ENCODE measurements at places on chromosomes 16 and 17.
A peak's percentile ranks its signal among the peaks of the same experiment; 100 is the strongest.

DNA sequence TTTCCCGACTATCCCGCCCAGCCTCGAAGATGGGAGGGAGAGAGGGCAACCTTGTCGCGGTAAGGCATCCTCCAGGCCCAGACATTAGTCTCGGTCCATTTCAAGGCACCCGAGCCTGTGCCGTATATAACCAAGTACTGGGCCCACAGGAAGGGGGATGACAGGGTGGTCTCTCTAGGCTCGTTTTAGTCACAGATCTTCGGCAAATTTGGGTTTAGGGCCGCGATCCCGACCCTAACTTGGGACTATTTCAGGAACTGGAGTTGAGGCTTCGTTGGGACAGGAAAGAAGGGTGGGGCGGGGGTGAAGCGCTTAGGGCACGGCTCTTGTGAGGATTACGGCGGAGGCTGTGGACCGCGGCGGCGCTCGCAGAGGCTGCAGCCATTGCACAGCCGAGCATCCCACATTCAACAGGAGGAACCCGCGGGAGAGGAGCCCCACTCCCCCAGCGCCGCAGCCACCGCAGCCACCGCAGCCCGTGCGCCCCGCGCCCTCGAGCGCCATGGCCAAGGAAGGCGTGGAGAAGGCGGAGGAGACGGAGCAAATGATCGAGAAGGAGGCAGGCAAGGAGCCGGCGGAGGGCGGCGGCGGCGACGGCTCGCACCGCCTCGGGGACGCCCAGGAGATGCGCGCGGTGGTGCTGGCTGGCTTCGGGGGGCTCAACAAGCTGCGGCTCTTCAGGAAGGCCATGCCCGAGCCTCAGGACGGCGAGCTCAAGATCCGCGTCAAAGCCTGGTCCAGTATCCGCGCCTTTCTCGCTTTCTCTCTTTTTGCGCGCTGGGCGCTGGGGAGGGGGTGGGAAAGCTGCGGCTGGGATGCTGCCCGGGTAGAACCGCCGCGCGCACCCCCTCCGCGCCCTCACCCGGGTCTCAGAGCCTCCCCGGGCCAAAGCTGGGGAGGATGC, at the start of gene VAT1L:
Gene VAT1L, plus strand, starts transcription at position 384 of the 904 bp plus-strand sequence. Its CDS starts 119 bp downstream, at position 503.
- DNase-seq = peak; percentile 4

- DNase-seq = no peak
Observed at GRCh38 chr17:82613283-82614094, 34.8 kb downstream of the WDR45B start.

DNA sequence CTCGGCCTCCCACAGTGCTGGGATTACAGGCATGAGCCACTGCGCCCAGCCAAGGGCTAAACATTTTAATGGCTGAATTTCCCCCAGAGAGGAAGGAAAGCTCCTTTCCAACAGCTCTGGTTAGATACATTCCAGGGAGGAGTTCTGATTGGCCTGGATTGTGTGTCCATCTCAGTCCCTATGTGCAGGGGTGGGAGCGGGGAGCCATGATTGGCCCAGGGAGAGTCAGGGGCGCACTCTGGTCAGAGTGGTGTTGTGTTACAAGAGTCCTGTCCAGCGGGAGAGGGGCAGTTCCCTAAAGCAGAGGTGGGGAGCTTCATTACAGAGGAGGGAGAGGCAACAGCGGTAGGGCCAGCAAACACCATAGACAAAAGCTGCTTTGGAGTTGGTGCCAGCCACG, 75.0 kb downstream of the RAP1GAP2 start:
- DNase-seq = no peak

DNA sequence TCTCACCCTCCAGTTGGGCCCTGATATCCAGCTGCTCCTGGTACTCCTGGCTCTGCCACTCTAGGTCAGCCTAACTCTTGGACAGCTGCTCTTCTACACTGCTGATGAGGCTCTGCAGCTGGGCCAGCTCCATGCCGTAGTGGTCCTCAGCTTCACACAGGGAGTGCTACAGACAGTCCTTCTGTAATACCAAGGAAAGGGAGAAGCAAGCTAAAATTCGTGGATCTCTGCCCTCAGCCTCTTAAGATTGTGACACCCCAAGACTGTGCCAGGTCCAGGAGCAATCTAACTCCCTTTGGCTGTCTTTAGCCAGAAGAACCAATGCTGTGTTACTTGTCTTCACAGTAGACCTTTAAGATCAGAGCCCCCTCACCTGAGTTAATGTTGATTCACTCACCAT, 7.7 kb upstream of the KRT38 start:
- DNase-seq = no peak

DNA sequence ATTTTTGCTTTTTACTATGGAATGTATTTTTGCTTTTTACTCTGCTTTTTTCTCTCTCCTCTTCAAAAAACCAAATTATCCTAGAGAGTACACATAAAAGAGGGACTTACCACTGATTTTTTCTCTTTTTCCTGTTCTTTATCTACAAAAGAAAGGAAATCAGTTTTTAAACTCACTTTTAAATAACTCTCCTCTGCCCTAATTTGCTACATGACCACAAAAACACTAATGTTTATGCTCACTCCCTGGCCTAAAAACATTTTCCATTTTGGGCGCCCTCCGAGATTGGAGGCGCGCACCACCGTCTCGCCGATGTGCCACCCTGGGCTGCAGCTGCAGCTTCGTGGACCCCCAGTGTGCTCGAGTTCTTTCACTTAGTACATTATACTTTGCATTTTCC, 1.1 kb downstream of the TK2 start:
- no peak for DNase-seq

GRCh38 chr17:2828397-2829038, 32.3 kb downstream of the RAP1GAP2 start:
- DNase-seq = peak; percentile 85

- no peak for DNase-seq
Observed at GRCh38 chr17:17523001-17523730, 27.0 kb upstream of the RASD1 start.

GRCh38 chr17:17127156-17127555, 79.0 kb downstream of the PLD6 start:
- no peak for DNase-seq

DNA sequence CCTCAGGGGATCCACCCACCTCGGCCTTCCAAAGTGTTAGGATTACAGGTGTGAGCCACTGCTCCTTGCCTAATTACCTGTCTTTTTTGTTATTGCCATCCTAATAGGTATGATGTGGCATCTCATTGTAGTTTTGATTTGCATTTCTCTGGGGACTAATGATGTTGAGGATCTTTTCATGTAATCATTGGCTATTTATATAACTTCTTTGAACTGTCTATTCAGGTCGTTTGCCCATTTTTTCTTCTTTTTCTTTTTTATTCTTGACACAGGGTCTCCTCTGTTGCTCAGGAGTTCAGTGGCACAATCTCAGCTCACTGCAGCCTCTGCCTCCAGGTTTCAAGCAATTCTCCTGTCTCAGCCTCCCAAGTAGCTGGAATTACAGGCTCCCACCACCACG, 1.3 kb upstream of the TGFB1I1 start:
- DNase-seq = no peak

DNA sequence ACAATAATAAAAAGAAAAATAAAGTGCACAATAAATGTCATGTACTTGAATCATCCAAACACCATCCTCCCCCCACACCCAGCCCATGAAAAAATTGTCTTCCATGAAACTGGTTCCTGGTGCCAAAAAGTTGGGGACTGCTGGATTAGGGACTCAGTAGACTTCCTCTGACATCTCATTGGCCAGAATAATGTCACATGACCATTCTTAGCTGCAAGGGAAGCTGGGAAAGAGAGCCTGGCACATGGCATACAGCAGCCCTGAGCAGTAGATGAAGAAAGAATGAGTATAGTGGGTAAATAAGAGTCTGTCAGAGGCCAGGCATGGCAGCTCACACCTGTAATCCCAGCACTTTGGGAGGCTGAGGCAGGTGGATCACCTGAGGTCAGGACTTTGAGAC, 12.5 kb downstream of the ITPRIPL2 start:
- DNase-seq = no peak

DNA sequence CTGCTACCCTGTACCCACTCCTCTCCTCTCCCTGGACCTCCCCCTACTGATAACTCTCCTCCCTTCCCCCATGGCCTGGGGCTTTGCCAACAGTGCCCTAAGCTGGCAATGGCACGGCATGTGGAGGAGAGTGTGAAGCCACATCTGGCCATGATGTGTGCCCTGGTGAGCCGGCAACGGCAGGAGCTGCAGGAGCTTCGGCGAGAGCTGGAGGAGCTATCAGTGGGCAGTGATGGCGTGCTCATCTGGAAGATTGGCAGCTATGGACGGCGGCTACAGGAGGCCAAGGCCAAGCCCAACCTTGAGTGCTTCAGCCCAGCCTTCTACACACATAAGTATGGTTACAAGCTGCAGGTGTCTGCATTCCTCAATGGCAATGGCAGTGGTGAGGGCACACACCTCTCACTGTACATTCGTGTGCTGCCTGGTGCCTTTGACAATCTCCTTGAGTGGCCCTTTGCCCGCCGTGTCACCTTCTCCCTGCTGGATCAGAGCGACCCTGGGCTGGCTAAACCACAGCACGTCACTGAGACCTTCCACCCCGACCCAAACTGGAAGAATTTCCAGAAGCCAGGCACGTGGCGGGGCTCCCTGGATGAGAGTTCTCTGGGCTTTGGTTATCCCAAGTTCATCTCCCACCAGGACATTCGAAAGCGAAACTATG, 5.2 kb downstream of the TRAF4 start:
- no peak for DNase-seq

GRCh38 chr16:12294471-12294870, 317.9 kb downstream of the SNX29 start:
- DNase-seq = no peak

- DNase-seq = no peak
Observed at GRCh38 chr17:10022416-10022815, 117.3 kb upstream of the RCVRN start.

DNA sequence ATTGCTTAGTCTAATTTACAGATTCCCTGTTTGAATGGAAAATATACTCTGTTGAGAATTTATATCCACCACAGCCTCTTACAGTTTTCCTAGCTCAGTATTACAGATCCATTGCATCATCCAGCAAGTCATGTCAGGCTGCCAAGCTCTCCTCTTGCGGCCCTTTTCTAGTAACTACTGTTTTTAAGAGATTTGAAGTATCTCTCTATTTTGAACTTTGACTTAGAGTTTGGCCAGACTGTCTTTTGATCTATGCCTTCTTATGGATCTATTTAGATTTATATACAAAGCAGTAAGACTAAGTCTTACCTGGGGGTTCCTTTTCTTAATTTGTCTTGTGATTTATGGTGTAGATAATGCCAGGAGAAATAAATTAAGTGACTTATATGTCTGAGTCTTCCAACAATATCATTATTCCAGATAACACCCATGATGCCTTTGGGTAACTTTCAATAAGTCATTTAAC, 53.1 kb upstream of the ABCC11 start:
- DNase-seq = no peak

DNA sequence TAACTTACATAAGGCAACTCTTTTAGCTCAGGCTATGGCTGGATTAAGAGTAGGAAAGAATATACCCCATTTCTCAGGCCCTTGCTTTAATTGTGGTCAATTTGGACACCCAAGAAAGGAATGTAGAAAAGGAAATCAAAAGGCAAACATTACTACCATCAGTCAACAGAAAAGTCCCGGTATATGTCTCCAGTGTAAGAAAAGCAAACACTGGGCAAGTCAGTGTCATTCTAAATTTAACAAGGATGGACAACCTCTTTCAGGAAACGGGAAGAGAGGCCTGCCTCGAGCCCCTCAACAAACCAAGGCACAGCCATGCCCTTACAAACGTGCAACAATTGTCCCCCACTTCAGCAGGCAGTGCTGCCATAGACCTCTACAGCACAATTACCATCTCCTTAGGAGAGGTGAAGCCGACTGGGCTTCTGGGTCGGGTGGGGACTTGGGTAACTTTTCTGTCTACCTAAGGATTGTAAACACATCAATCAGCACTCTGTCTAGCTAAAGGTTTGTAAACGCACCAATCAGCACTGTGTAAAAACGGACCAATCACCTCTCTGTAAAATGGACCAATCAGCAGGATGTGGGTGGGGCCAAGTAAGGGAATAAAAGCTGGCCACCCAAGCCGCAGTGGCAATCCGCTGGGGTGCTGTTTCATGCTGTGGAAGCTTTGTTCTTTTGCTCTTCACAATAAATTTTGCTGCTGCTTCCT, 12.4 kb downstream of the MRPL58 start:
- DNase-seq = peak; percentile 30

DNA sequence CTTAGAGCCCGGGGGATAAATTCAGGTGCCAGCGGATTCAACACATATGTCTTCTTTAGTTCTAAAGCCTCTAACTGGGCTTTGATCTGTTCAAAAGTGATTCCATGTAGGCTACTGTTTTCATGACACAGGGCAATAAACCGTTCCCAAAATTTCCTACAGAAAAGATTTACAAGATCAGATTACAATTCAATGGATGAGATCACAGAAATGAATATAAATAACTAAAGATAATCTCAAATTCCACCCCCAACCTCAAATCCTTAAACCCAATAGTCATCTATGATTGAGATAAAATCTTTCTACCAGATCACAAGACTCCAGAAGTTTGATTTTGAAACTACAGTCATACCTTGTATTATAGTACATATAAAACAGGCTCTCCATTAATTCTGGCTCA, 84.3 kb downstream of the CACNG1 start:
- no peak for DNase-seq

DNA sequence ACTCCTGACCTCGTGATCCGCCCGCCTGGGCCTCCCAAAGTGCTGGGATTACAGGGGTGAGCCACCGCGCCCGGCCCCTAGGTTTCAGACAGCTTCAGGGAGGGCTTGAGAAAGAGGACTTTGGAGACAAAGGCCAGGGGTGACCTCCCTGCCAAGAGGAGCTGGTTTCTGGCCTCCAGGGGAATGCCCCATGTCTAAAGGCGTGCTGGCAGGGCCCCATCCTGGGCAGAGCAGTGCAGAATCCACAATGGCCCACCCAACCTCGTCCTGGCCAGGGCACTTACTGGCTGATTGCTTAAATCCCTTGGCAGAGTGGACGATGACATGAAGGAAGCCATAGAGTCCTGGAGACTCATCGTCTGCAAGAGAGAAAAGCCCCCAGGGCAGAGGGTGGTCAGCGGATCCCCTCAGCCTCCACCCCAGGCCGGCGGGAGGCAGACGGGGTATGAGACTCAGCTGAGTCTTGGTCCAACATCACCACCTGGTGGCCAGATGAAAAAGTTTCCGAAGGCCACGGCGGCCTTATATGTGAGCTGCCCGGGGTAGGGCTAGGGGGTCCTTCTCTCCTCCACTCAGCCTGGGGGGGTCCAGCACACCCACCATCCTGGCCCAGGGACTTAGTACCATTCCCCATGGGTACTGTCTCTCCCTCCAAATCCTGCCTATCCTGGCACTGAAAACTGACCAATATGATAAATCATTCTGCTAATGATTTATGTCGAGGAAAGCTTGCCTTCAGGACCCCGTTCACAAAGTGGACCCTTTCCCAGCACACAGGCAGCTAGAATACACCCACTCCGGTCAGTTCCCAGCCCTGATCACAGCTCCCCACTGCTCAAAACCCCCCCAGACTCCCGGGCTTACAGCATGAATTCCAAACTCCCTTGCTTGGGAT, 59.1 kb downstream of the TIMM22 start:
- DNase-seq = peak; percentile 44

DNA sequence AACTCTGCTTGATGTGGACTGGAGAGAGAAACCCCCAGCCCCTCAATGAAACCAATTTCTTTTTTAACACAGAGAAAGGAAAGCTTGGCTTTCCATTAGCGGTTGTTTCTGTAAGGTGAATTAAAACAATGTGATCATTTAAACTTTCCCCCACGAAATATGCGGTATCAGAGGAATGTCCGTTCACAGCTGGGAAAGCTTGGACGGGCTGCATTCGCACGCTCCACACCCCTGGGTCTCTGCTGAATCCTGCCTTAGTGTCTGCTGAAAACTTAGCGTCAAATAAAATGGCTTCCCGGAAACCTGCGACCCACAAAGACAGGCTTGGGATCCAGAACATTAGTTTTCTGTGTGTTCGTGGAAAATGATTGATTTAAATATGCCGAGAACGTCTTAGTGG, 71.7 kb downstream of the C16orf95 start:
- DNase-seq = no peak

Measured in stimulated activated CD4-positive, alpha-beta T cell treated with anti-CD3 and anti-CD28 coated beads, Interleukin-4, amount 100 ng/mL, for 24 hours (primary cell).